Epithelial cell of esophagus (primary cell): ENCODE measurements at places on chromosomes 5 and 9.

- DNase-seq, result no peak
Measured at GRCh38 chr9:71483436-71483835, 284.9 kb downstream of the CEMIP2 start.

DNA sequence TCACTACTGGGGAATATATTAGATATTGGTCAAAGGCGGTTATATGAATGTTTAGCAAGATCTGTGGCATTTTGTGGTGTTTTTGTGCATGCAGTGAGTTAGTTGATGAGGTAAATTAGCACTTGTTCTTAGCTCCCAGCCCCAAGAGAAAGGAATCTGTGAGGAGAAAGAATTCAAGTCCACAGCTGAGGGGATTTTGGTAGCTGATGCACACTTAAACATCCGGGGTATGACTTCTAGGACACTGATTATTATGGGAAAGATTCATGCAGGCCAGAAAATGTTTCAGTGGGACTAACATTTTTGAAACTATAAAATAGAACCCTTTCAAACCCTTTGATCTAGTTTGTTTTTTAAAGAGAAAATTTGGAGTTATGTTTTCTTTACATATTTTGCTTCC, 118.2 kb upstream of the RPS23 start:
- no peak for DNase-seq

GRCh38 chr9:34685591-34685990, 5.5 kb downstream of the CCL19 start:
- no peak for DNase-seq

GRCh38 chr9:76709020-76709419, 55.2 kb upstream of the PCA3 start:
- DNase-seq, result no peak

DNA sequence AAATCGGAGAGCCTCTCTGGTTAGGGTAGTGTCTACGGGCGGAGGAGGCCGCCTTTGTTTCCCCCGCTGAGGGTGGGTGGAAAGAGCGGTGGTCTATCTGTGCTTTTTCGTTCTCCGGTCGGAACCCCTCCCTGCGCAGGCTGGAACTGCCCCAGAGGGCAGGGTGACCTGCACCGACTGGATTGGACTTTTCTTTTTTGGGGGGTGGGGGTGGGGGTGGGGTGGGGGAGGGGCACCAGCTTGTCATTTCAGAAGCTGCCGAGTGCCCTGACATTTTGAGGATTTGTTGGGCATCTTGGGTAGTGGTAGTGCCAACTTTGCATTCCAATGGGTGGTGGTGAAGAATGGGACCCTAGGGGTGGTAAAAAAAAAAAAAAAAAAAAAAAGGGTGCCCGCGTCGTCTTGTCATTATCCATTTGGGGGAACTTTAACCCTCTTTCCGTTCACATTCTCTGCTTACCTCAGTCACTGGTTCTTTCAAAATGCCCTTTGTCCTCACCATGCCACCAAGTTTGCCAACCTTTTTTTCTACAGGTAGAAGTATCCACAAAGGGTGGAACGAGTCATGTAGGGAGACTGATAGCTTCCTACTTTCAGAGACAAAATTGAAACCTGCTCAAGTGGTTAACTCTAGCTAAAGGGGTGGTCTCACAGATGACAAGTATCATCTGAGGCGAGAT, 1.3 kb downstream of the UBE2R2 start:
- DNase-seq, result no peak

- no peak for DNase-seq
Measured at GRCh38 chr5:180021900-180022299, 49.7 kb downstream of the RNF130 start.

DNA sequence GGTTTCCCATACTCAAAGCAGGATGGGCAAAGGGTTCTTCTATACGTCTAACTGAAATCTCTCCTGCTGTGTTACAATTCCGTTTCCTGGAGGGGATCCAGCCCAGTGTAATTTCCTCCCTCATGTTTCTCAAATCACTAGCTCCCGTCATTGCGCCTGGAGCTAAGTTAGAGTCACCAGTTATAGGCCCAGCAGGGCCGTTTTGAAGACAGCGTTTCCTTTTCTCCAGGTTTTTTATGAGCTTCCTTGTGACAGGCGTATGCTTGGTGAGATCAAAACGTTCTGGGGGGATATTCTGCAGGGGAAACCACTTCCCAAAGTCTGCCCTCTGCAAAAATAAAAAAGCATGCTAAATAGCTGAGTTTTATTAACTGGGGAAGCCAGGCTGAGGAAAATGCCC, 53.0 kb upstream of the WWC1 start:
- DNase-seq, result no peak
